ENCODE measurements at places on chromosomes 1 and 21.

GRCh38 chr1:116943438-116943837, 33.7 kb downstream of the PTGFRN start:
- no peak for DNase-seq

GRCh38 chr1:93007941-93008577, 46.8 kb upstream of the DIPK1A start:
- no peak for DNase-seq

DNA sequence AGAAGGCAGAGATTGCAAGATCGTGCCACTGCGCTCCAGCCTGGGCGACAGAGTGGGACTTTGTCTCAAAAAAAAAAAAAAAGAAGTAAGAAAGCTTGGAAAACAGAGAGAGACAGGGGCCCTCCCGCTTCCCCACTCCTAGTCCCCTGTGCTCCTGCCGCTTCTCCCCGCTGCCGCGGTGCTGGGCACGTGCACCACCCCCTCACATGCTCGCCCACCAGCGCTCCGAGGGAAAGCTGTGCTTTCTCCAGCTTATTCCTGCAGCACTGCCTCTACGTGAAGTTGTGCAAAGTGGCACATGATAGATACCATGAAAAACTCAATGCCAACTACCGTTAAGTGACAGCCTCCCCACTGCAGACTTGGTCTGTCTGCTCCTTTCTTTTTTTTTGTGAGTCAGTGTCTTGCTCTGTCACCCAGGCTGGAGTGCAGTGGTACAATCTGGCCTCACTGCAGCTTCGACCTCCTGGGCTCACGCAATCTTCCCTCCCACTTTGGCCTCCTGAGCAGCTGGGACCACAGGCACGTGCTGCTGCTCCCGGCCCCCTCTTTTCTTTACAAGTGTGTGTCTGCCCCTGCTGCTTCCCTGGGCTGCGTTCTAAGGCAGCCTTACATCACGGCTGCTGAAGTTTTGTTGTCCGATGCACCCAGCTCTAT, 15.4 kb downstream of the SLX9 start:
- DNase-seq, result peak; percentile 49

- no peak for DNase-seq
Measured at GRCh38 chr1:102435483-102435882, 438.8 kb upstream of the OLFM3 start.

DNA sequence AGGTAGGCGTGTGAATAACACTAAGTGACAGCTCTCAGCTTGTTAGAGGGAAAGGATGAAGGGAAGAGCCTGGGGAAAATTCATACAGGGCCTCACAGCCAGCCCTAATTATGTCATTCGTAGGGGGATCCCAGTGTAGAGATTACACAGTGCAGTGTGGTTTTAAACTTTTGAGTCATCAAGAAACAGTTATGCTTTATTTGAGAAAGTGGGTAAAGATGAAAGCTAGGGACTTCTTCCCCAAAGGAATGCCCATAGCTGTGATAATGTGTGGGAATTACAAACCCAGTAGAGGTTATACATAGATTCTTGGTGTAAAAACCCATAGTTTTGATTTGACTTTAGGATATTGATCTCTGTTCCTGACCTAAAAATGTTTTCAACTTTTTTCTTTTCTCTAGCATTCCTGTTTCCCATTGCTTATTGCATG, 1.9 kb downstream of the TTF2 start:
- DNase-seq, result no peak

- peak; percentile 67 for DNase-seq
Measured at GRCh38 chr1:11563560-11564069, 84.7 kb downstream of the DISP3 start.

GRCh38 chr1:168264296-168264695, 16.4 kb upstream of the TBX19 start:
- DNase-seq, result no peak

DNA sequence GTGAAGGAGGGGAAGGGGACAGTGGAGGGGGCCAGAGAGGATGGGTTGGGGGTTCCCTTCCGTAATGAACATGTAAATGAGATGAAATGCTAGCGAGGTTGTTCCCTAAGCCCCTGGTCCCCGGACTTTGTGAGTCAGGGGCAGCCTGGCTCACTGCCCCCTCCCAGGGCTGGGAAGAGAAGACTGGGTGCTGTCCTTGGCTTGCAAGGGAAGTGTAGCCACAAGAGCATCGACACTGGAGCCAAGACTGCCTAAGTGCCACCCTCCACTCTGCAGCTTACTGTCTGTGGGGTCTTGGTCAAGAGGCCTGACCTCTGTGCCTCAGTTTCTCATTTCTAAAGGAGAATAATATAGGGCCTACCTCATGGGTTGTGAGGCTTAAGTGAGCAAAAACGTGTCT, 483 bp downstream of the PEAR1 start:
- DNase-seq, result no peak

GRCh38 chr1:179867493-179868330, 9.9 kb downstream of the TOR1AIP2 start:
- DNase-seq, result peak; percentile 49

DNA sequence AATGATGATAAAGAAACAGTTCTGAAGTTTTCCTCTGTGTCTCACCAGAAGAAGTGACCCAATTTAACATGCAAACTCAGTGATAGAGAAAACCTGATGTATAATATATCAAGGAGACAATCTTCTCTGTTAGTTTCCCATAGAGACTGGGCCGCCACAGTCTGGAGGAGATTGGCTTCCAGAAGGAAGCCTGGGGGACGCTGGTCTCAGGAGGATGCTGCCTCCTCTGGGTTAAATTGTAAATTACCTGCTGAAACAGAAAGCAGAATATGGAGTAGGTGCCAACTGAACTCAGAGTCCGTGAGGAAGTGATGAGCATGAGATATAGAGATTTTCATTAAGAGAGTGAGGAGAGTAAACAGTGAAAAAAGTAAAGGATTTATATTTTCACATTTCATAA, 15.8 kb downstream of the OR14I1 start:
- no peak for DNase-seq

DNA sequence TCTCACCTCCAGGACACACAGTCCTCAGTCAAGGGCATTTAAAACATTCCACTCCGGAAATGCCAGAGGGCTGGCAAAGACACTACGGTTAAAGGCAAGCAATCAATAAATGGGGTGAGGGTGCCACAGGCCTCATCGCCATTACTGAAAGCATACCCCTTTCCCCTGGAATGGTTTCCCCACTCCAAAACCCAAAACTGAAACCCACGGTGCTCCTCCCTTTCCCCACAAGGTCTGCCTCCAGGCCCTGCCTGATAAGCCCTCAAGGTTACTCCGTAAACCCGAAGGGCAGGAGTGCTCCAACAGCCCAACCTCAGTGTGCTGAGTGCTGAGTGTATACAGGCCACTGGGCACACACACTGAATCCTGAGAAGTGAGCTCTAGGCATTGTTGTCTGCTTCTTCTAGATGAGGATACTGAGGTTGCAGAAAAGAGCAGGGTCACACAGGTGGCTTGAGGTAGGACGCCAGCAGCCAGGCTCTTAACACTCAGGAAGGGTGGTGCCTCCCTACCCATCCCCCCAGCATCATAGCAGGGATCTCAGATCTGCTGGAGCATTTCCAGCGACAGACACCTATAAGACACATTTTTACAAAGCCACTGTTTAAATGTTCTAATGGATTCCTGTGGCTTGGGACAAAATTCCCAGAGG, 29.0 kb downstream of the SSBP3 start:
- DNase-seq, result no peak

DNA sequence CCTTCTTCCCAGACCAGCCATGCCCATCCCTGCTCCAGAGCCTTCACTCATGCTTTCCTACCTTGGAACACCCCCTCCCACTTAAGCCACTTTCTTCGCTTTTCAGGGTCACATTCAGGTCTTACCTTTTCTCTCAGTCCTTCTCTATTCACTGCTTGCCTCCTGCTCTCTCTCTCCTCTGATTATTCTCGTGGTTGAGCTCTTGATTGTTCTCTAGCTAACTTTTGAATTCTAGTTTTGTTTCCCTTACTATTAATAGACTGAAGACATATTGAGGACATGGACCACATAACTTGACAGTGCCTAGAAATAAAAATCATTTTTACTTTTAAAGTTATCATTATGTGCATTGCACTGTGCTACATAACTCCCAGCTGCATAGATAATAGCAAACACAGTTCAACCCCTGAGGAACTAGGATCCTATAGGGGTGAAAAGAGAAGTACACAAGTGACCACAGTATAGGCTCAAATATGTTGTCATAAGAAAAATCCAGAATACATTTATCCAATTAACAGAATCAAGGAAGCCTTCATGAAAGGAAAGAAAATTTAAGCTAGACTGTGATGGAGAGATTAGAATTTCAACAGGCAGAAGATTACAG, 21.5 kb downstream of the INSL5 start:
- DNase-seq, result no peak

GRCh38 chr1:165856606-165857005, 29.2 kb downstream of the UCK2 start:
- DNase-seq, result peak; percentile 45

DNA sequence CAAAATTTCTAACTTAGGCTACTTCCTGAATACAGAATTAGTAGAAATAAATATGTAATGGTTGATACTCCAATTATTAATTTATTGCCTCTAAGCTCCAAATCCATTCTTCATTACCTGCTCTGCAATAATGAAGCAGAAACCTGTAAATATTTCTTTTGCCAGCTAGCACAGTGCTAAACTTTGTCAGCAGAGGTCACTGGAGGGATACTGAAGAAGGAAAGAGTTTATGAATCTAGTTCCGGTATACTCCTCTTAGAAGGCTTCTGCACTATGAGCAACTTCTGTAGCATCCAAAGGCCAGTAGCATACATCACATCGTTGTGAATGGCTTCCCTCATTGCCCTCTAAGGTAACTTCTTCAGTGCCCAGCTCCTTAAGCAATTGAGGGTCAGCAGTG, 81.0 kb upstream of the LHX8 start:
- peak; percentile 30 for DNase-seq

- DNase-seq, result no peak
Measured at GRCh38 chr1:92538413-92539061, 51.8 kb upstream of the GFI1 start.

- DNase-seq, result no peak
Measured at GRCh38 chr1:113934006-113934405, 4.9 kb downstream of the HIPK1 start.

DNA sequence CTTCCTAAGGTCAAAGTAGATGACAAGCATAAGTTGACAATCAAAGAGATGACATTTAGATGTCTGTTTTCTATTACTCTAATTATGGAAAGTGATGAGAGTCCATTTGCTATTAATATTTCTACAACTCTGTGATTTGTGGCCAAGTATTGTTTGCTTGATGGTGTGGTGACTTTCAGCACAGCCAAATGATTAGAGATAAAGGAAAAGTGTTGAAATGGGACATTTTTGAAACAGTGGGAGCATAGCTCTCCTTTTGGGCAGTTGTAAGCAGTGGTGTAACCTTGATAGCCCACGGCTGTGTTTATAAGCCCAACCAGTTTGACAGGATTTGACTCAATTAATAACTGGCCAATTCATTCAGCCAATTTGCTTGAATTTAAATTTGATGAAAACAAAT, 31.6 kb downstream of the ZC3H11B start:
- DNase-seq, result no peak

GRCh38 chr1:204873176-204873575, 2.5 kb downstream of the NFASC start:
- no peak for DNase-seq

- DNase-seq, result no peak
Measured at GRCh38 chr21:28624626-28625025, 368.1 kb downstream of the LTN1 start.

DNA sequence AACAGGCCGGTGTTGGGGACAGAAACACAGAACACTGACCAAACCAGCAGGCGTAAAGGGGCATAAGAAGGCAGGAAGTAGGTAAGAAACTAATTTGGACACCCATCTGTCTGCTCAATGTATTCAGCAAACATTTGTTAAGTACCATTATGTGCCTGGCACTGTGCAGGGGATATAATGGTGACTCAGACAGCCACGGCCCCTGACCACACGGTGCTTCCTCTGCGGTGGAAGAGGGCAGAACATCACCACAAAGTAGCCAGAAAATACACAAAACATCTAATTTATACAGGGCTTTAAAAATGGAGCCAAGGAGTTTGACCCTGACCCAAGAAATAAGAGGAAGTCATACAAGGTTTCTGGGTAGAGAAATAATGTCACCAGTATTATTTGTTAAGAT, 12.9 kb downstream of the DNAJC11 start:
- DNase-seq, result no peak

DNA sequence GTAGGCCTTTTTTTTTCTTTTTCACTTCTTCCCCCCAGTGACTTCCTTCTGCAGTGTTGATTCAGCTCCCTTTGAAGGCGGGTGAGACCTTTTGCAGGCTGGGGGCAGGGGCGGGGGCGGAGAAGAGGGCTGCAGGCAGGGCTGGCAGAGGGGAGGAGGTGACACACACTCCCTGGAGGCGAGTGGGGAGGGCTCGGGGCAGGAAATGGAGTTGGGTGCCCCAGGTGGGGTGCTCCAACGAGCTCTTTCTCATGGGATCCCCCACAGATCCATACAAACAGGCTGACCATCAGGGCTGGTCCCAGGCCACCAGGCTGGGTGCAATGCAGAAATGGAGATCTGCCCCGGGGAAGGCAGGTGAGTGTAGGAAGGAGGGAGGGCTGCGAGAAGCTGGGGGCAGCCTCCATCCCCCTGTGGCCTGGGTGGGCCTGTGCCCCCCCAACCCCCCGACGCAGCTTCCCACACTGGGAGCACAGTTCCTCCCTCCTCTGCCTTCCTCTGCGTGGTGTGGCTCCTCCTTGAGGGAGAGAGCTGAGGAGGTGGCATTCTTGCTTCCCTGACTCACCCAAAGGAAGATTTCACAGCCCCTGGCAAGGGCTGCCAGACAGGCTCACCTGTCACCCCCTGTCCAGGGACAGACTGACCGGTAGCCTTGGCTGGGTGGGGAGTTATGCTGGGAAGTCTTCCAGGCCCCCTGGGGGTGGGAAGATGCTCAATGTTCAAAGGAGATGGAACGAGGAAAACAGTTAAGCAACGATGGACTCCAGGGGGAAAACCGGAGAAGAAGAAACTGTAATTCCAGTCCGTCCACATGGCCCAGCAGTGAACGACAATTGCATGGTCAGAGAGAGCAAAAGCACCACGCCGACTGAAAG, 7.1 kb upstream of the ITGB2 start:
- no peak for DNase-seq

Data from NCI-H2171 treated with DMSO at 0.1 percent for 48 hours (cell line).